ENCODE measurements at places on chromosomes 1 and 21.

- DNase-seq = no peak
These were observed 54.5 kb downstream of the ARHGEF10L start for GRCh38 chr1:17594026-17594425.

DNA sequence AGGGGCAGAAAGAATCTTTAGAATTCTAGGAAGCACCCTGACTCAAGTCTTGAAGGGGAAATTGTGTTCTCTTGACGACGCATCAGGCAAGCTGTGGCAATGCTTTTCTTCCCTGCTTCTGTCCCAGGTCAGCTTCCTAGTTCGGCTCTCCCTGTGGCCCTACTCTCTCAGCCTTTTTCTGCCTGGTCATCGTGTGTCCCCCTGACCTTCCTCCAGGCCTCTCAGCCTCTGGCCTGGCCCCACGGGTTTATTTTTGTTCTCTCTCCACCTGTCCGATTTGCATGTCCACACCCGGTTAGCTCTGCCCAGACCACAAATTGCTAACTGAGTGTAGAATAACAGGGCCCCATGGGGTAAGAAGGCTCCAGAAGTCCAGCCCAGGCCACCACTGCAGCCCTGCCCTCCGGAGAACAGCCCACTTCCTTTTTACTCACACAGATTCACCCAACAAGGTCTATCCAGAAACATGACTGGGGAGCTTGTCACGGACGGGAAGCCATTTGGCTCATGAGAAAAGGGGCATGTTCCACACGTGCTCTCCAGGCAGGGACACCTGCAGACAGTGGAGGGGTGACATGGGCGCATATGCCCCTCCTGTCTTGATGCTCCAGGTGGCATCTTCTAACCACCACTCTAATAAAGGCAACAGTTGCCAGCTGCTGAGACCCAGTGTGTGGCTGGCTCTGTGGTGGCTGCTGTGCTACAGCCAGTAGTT lies 9.8 kb downstream of the KCNN3 start:
- no peak for DNase-seq

- no peak for DNase-seq
These were observed 68.2 kb downstream of the RNF187 start for GRCh38 chr1:228555074-228555994.

GRCh38 chr1:116574581-116575291 lies 3.9 kb upstream of the CD58 start:
- no peak for DNase-seq

- no peak for DNase-seq
These were observed 88.7 kb downstream of the C1orf94 start for GRCh38 chr1:34265396-34265795.

DNA sequence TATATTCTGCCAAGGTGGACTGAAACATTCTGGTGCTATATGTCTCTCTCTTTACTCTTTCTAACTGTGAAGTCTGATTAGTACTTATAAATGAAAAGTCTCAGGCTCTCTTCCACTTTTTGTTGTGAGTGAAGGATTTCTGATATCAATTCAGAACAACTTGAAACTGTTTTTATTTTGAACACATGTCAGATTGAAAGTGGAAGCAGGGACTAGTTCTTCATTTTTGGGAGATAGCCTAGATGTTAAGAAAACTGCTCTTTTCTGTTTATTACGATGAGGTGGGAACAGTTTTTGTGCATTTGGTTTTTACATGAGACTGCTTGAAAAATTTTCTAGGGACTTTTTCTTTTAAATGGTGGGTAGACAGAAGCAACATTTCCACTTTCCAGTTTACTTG lies 14.5 kb upstream of the GBP3 start:
- DNase-seq = no peak

GRCh38 chr21:28832013-28832714 lies 160.5 kb downstream of the LTN1 start:
- peak; percentile 13 for DNase-seq

DNA sequence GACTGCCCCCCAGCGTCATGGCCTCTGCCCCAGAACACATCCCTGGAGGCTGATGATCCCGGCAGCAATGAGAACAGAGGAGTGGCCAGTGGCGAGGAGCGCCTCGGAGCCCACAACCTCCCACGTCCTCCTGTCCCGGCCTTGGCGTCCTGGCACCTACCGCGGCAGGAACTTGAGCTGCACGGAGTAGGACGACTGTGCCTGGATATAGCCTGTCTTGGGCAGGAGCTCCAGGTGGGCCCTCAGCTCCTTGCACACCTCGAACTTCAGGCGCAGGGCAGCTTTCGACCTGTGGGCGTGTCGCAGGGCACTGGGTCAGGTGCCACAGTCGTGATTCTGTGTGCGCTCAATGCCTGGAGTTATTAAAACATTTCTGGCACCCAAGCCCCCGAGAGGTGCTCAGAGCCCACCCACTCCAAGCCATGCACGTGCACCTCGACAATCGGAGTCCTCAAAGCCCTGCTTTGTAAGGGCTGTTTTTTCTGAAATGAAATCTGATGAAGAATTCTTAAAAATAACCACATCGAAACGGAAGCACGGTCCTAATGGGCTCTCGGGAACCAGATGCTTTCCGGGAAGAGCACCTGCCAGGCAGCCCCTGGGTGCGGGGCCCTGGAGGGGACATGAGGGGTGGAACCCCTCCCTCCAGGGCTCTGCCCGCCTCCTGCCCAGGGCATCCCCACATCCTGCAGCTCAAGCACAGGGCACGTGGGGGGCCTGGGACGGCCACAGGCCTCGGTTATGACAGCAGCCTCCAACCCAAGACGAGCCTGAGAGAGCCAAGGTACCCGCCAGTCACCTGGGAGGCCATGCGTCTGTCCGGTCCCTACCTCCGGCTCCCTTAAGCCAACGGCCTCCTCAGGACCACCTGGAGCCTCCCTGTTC lies 23.0 kb upstream of the TMEM52 start:
- DNase-seq = no peak

- no peak for DNase-seq
These were observed 11.7 kb upstream of the CAPN9 start for GRCh38 chr1:230735447-230735846.

DNA sequence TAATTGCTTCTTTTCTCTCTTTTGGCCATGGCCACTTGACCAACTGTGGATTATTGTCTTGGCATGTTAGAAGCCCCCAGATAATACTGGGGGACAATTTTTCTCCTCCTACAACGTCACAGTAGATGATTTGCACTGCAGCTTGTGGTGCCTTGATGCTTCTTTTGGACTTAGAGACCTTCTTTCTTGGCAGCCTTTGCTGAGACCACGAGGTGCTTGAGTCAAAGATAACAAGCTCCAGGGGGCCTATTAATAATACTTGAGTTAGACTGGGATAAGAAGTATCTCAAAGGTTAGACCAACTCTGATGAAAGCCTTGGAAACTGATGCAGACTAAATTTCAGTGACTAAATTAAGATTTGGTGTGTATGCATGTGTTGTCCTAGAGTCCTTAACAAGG lies 3.2 kb downstream of the PPP1R12B start:
- no peak for DNase-seq

DNA sequence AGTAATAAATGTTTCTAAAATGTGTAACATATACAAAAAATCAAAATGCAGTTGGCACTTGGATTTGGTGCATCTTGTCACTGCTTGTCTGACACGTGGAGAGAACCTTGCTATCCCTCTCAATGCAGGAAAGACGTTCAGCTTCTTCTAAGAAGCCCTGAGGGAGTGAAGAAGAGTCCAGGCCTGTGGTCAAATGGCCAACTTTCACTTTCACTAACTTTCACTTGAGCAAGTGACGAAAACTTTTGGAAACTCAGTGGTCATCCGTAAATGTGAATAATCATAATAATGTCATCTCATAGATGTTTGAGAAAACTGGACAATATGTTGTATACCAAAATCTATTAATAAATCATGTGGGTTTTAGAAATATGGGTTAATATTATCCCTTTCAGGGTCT lies 61.9 kb downstream of the ERG start:
- no peak for DNase-seq

- no peak for DNase-seq
These were observed 100.6 kb downstream of the KCND3 start for GRCh38 chr1:111888740-111889376.

GRCh38 chr1:56064705-56065104 lies 514.7 kb downstream of the PLPP3 start:
- DNase-seq = no peak

GRCh38 chr1:108862698-108863477 lies 6.0 kb upstream of the AKNAD1 start:
- DNase-seq = no peak

DNA sequence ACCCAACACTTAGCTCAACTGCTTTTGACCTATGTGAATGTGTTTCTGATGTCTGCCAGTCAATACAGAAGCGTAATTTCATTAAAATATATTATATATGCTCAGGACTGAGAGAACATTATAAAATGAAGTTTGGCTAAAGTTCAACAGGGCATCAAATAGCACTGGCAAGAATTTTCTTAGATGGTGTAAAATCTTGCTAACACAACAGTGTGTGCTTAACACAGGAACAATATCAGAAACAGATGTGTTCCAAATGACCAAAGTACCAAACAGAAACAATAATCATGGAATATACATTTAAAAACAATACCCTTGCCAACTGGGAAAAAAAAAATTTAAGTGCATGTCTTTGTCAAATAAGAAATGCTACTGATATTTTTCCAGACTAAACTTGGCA lies 10.4 kb upstream of the LHX8 start:
- DNase-seq = no peak

- DNase-seq = no peak
These were observed 54.7 kb downstream of the COQ8A start for GRCh38 chr1:226994586-226995364.

DNA sequence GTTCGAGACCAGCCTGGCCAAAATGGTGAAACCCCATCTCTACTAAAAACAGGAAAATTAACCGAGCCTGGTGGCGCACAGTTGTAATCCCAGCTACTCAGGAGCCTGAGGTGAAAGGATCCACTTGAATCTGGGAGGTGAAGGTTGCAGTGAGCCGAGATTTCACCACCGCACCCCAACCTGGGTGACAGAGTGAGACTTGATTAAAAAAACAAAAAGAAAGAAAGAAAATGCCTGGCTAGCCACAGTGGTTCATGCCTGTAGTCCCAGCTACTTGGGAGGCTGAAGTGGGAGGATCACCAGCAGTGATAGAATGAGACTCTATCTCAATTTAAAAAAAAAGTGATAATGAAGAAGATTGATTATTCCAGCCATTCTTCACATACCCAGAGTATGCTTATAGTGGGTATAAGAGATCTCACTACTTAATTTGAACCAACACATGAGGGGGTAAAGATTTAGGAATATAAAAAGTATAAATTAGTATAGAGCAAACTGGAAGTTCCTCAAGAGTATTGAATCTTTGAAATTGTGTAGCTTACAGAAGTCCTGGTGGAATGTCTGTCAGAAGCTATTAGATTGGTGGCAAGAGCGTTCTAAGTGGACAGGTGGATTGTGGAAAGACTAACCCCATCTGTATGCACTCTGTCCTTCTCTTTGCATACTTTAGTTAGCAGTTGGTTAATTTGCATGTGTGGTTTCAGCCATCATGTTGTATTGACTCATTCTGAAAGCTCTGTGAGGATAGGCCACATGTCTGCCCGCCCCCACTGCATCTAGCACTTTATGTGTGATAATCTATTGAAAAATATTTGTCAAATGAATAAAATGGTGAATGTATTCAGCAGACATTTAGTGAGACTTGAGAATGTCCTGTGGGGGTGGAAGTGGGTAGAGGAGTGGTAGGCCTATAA lies 25.0 kb downstream of the RLF start:
- DNase-seq = no peak

GRCh38 chr1:239274242-239274830 lies 112.0 kb upstream of the CHRM3 start:
- DNase-seq = no peak

DNA sequence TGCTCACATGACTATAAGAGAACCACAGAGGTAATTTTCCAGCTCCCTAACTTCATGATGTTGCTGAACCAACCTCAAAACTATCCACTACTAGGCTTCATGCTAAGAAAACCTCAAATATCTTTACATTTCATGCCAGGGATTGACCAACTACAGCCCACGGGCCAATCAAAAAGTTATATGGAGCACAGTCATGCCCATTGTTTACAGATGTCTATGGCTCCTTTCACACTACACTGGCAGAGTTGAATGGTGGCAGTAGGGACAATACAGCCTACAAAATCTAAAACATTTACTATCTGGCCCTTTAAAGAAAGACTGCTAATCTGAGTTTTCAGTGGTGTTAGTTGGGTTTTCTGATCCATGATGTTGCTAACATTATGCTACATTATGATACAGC lies 154.8 kb downstream of the TM2D1 start:
- DNase-seq = no peak

DNA sequence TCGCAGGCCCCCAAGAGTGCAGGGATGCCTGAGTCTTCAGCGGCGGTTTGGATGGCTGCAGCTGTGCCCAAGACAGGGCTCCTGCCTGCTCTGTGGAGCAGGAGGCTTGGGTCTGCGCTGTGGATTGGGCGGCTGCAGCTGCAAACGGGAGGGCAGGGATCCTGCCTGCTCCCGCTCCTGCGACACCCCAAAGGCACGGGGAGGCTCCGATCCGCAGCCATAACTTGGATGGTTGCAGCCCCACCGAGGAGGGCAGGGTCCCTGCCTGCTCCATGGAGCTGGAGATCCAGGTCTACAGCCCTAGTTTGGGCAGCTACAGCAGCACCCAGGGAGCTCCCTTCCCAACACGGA lies 898.8 kb upstream of the NEGR1 start:
- DNase-seq = no peak

GRCh38 chr1:62424411-62424810 lies 12.4 kb upstream of the USP1 start:
- no peak for DNase-seq

GRCh38 chr1:60898413-60898812 lies 183.9 kb upstream of the NFIA start:
- DNase-seq = no peak

- no peak for DNase-seq
These were observed 25.7 kb downstream of the COA6 start for GRCh38 chr1:234398849-234399381.

- no peak for DNase-seq
These were observed 33.1 kb downstream of the LPAR3 start for GRCh38 chr1:84859866-84860265.

DNA sequence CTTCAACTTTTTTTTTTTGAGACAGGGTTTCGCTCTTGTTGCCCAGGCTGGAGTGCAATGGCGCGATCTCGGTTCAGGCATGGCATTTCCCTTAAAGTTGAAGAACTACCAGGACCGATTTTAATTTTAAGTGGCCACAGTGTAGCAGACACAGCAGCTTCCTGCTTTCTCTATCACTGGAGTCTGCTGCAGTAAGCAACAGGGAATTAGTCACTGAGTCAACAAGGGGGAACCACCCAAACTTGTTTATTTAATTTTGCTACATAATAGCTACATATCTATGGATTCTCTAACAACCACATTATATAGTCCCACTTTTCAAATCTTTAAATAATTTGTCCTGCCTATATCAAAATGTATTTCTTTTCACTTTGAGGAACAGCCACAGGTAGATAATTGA lies 12.5 kb upstream of the TNNI3K start:
- DNase-seq = no peak

DNA sequence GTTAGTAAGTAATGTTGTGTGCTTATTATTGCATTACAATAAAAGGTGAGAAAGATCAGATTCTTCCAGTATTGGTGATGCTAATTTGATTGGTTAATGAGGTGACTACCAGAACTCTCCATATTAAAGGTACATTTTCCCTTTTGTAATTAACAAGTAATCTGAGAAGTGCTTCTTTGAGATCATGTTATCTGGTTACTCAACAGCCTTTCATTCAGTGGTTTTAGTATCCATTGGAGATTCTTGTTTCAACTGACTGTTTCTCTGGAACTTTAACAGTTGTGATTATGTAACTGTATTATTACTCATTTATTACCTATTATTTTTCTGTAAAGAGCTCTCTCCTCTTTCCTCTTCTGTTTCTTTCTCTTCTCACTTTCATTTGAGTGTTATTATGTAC lies 86.7 kb downstream of the PEX14 start:
- no peak for DNase-seq
